ENCODE measurements at places on chromosomes 4 and X. TPM values are rescaled to one million over a fixed set of nuclear protein-coding genes. Genes with fewer than 3 reads are reported as not detected.

DNA sequence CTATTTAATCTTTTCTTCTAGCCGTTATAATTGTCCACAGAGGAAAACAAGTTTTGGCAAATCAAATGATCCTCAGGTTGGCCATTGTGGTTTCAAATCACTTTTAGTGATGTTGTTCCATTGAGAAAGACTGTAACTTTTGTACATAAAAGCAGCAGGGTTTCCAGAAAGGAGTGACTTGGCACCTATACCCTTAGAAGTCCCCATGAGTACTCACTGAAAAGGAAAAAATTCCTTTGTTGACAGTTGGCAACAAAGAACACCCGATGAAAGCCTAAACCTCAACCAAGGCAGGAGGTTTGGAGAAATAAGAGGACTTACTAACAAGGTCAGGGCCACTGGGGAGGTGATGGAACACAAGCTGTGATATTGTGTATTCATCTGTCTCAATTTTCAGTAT is 474.4 kb downstream of the RAPGEF2 start:
- DNase-seq, result no peak

DNA sequence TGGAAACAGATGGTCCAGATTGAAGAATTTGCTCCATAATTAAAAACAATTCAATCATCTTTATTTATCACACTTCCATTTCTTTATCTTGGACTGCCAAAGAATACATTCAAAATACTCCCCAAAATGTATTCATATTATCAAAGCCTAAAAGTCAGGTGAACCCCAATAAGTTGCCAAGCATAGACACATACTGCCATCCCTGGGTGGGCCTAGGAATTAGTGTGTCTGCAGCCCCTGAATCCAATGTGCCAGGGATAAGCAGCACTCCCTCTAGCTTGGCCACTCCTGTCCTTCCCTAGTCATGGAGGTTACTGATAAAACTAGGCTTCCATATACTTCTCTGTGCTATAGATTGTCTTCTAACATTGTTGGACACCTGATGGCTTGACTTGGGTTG is 199.9 kb downstream of the TENM3 start:
- no peak for DNase-seq

COX7B2 gene
- total RNA-seq, result not detected

GRCh38 chrX:64204252-64204651 is 1.3 kb downstream of the AMER1 start:
- DNase-seq, result peak; percentile 78

ALPK1 gene
- total RNA-seq, result 7.9 TPM

DNA sequence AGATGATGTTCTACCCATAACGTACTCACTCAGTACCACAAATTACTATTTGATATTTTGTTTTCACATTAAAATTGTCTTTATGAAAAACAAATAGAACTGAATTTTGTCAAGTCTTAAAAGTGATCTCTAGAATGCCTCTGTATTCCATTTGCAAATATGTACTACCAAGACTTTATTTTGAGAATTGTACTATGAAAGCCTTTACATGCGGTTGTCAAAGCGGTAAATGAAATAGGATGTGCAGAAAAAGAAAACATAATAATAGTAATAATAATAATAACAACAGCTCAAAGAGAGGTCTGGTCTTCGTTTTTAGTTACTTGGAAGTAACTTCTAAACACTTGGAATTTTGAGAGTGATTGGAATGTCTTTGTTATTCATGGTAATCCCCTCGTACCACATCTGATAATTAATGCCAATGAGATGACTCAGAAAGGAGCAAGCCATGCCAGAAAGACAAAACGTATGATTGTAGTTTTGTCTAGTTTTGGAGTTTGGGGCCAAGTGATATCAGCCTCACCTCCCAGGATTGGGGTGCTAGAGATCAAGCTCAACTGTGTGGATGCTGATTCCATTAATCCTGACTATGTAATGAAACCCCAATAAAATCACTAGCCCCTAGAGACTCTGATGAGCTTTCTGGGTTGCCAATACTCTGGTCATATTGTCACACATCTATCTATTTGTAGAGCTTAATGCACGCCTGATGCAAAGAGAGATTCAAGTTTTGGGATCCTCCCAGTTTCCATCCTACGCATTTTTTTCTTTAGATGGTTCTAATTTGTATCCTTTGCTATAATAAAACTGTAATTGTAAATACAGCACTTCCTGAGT is 20.2 kb upstream of the CTSO start:
- no peak for DNase-seq

HMX1 gene
- not detected for total RNA-seq

- no peak for DNase-seq
These were observed 36.8 kb downstream of the NSD2 start for GRCh38 chr4:1907848-1908525.

DCAF4L1 gene
- total RNA-seq, result 0.42 TPM
